ENCODE measurements at places on chromosomes 16 and 17. TPM values are rescaled to one million over a fixed set of nuclear protein-coding genes. Genes with fewer than 3 reads are reported as not detected.

FBXL16 gene
- polyA plus RNA-seq: 0.52 TPM

MYO19 gene
- 36.4 TPM for polyA plus RNA-seq

ZPBP2 gene
- not detected for polyA plus RNA-seq

RAMP2 gene
- polyA plus RNA-seq: 69.2 TPM

CCDC154 gene
- 2.5 TPM for polyA plus RNA-seq

PPM1E gene
- 2.2 TPM for polyA plus RNA-seq

DDX52 gene
- polyA plus RNA-seq: 17.0 TPM

ZNF205 gene
- polyA plus RNA-seq: 15.1 TPM

ESRP2 gene
- polyA plus RNA-seq: 0.88 TPM

TPPP3 gene
- polyA plus RNA-seq: 384 TPM

- DNase-seq: no peak
Observed at GRCh38 chr17:67506966-67507365, 129.9 kb downstream of the PITPNC1 start.

DNA sequence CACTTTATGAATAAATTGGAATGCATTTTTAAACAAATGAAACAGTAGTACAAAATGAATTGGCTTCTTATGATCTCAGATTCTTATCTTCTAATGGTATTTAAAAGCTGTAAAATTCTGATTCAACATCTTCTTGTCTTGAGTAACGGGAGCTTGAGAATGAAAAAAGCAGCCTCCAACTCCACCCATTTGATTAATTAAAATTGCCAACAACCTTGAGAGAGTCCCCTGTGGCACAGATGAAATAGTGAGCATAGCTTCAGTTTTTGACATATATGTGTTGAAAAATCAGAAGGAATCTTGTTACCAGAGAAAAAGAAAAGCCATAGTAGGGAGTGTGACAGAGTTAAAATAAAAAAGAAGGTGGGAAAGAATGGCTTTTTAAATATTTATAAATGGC lies 1426.1 kb upstream of the CDH8 start:
- DNase-seq: no peak

DNA sequence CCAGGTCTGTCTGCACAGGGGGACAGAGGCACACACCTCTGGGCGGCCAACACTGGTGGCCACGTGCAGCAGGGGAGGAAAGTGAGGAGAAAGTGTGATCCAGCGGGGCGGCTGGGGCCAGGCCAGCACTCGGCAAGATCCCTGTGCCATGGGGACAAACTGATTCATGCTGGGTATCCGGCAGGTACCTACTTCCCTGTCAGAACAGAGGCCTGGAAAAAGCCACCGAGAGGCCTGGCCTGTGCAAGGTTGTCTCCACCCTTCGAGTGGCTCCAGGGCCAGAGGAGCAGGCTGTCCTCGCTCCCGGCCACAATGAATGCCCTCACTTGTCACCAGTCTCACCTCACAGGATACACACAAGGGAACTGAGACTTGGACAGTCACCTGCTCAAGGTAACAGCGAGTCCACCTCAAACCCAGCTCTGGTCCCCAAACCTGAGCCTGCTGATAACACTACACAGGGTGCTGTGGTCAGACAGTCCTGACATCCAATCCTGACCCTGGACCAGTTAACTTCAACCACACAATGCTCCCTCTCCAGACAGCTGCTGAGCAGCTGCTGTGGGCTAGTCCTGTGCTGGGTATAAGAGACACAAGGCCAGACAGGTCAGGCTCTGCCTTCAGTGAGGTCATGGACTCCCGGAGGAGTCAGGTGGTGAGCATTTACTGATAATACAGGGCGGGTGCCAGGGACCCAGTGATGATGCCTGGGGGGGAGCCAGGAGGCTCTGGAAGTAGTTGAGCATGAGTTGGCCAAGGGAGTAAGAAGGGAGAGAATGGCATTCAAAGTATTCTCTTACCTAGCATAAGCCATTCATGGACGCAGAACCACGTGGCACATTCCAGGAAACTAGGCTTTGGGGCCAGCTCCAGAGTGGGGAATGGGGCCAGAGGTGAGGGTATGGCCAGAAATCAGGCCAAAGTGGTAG lies 53.0 kb downstream of the VAC14 start:
- DNase-seq: no peak

DNA sequence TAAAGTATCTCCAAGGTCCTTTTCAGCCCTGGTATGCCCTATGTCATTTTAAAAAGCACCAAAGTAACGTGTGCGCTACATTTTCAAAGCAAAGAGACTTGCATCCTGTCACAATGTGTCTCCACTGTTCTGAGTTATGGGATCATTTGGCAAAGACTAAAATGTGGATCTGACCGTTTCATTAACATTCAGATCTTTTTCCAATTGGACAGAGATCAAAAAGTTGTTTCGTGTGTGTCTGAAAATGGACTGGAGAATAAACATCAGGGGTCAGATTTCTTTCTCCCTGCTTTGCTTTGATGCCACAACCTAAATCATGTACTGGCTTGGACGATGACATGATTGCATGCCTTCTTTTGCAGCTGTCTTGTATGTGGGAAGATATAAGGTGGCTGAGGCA lies 136.0 kb upstream of the NOG start:
- no peak for DNase-seq

DNA sequence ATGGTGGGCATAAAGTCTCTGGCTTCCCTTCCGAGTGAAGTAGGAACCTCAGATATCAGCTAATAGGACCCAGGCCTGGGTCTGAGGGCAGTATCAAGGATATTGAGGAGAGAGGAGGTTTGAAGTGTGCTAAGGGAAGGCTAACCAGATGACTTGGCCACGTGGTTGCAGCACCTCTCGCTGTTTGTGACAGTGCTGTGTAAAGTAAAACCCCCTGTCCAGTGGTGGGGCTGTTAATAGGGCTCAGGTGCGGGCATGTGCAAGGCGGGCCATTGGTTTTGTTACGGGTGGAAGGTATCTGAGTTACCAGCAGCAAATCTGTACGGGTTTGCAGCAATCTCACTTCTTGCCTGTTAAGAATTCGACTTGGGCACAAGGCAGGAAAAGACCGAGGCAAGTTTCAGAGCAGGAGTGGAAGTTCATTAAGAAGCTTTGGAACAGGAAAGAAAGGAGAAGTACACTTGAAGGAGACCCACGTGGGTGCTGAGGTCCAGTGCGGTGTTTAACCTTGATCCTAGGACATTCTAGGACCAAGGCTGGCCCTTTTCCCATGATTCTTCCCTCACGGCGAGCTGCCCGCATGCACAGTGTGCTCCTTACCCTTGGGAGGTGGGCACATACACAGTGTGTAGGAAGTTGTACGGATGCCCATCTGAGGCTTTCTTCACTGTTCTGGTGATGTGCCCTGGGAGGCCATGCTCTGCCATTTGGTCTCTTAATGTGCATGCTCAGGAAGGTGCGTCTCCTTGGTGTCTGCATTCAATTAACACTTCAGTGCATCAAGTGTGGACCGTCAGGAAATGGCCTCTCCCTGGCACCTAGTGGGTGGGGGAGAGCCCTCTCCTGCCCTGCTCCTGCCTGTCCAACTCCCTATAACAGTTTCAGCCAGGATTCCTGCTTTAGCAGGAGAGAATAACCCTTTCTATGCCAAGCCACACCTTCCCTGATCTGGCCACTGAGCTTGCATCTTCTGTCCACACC lies 20.3 kb downstream of the SGF29 start:
- DNase-seq: no peak

DNA sequence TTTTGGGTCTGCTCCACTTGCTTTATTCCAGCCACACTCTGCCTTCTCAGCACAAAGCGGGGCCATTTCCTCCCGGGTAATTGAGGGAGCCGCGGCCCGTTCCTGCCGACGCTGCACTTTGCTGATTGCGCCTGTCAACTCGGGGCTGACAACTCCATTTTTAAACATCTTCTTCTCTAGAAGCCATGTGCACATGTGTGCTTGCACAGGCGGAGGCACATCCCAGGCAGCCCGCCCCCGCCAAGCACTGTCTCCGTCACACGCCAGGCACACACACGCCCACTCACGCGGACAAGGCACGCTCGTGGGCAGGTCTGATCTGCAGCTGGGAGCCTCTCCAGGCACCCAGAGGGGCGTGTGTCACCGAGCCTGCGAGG lies 63.2 kb downstream of the ENGASE start:
- no peak for DNase-seq

- no peak for DNase-seq
Observed at GRCh38 chr17:38456031-38456815, 28.0 kb downstream of the ARHGAP23 start.

DNA sequence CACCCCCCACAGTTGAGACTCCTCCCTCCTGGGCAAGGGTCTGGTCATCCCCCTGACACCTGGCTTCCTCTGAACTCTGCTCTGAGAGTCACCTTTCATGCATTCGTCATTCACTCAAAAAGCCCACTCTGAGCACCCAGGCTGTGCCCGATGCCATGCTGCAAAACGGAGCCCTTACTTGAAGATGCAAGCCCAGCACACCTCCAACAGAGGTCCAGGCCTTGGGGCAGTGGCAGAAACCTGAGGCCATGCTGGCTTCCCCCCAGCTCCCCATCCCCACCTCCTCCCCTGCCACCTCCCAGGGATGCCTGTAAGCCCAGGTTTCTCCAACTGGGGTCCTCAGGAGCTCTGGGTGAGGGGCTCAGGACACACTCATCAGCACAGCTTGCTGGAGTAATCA lies 67.7 kb upstream of the TNRC6C start:
- no peak for DNase-seq

DNA sequence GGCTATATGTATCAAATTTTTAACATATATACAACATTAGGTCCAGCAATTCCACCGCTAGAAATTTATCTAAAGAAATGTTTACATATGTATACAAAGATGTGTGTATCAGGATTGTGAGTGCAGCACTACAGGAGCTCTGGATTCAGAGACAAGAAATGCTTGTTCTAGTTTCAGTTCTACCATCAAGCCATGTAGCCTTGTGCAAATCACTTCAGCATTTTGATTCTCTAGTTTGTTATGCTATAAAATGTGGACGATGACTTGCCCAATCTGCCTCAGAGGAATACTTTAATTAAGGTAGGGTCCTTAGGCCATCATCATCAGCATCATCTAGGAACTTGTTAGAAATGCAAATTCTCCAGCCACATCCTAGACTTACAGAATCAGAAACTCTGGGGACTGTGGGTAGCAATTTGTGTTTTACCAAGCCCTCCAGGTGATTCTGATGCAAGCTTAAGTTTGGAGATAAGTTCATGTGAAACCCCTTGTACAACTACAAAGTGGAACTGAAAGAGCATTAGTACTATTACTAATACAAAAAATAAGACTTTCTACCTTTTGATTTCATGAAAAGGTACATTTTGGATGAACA lies 131.2 kb upstream of the CORO6 start:
- DNase-seq: no peak

- DNase-seq: no peak
Observed at GRCh38 chr17:83196973-83197880, 117.8 kb downstream of the METRNL start.

DNA sequence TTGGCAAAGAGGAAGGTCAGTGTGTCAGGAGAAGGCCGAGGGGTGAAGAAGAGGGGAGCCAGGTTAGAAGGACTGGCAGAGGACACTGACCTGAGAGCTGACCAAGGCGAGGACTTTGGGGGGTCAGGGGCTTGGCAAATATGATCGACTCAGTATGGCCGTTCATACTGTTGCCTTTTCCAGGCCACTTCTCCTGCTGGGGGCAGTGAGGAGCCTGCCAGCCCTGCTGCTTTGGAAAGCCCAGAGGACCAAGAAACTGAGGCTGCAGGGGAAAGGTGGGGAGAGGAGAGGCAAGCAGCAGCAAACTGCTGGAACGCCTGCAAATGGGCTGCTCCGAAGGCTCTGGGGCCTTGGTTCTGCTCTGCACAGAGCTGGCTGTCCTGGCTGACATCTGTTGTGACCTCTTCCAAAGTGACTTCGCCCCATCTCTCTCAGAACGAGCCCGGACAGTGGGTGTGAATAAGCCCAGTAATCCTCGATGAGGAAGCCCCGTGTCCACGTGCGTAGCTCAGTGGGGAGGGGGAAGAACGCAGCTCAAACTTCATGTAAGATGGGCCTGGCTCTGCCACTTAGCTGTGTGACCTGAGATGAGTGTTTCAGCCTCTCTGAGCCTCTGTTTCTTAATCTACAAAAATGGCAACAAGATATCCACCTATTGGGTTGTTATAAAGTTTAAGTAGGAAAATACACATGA lies 111.3 kb downstream of the SALL1 start:
- DNase-seq: no peak

GRCh38 chr17:56826611-56827414 lies 6.9 kb downstream of the C17orf67 start:
- DNase-seq: no peak

- DNase-seq: peak; percentile 43
Observed at GRCh38 chr16:75402821-75403475, 30.4 kb downstream of the CFDP1 start.

DNA sequence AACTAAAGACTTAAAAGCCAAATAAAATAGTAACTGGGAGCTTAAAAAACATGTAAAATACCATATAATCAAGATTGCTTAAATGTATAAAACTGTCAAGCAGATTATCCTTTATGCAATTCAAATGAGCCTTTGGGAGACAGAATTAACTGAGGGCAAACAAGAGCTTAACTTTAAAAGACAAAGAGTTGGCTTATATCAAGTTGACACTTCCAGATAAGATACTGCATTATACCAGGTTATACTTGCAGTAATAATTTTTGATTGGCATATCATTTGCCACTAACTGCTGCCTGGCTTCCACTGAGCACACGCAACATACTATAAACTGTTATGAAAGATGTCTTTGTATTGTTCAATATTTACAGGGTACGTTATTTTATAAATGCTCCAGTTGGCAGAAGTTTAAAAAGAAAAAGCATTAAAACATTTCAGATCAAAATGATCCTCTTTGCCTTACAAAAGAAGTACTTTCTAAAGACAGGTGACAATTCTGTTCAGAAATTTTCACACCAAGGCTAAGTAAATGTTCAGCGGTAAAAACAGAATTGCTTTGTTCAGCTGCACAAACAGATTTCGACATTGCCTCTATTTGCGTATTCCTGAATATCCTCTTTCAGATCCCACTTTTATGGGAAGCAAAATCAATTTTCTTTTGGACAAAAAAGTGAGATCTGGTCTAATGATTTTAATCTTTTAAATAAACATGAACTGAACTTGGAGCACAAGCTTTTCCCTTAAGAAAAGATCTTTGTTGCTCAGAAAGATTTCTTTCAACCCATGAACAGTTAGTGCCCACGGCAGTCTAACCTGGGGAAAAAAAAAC lies 50.7 kb downstream of the TOX3 start:
- no peak for DNase-seq

- DNase-seq: no peak
Observed at GRCh38 chr16:68778551-68779231, 41.6 kb downstream of the CDH1 start.

DNA sequence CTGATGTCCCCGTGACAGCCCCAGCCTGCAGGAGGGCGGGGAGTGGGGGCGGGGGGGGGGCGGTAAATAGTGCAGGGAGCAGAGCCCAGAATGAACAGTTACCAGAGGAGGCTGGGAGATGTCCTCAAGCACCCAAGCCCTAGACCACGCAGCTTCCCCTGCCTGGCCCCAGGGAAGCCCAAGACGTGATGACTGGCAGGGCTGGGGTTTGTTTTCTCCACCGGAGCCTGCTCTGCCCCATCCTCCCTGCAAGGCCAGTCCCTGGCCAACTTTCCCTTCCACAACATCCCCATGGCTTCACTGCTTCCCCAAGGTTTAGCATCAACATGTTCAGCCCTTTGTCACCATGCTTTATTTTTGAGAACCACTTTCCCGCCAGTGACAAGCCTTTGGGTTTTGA lies 1.4 kb upstream of the BEAN1 start:
- no peak for DNase-seq

Measured in hindlimb muscle (tissue), 1 donor.